ENCODE measurements at places on chromosomes 6 and 20. TPM values are rescaled to one million over a fixed set of nuclear protein-coding genes. Genes with fewer than 3 reads are reported as not detected.

- DNase-seq = peak; percentile 50
These were observed 270.8 kb downstream of the PREX1 start for GRCh38 chr20:48556956-48557355.

DNA sequence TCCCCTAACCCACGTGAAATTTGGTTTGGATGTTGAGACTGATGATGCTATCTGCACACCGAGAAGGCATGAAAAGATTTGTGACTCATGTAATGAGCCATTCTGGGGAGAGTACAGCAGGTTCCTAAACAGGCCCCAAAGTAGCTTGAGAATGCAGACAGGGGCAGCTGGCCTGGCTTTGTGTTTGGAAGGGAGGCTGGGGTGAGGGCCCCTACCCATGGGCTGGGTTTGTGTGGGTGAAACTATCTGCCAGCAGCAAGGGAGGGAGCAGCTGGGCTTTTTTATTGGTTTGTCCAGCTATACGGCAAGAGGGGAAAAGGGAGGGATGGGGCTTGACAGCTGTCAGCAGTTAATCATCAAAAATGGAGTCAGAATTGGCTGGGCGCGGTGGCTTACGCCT lies 87.0 kb upstream of the RNF24 start:
- no peak for DNase-seq

GRCh38 chr20:55947701-55948100 lies 57.6 kb downstream of the CBLN4 start:
- DNase-seq = no peak

DNA sequence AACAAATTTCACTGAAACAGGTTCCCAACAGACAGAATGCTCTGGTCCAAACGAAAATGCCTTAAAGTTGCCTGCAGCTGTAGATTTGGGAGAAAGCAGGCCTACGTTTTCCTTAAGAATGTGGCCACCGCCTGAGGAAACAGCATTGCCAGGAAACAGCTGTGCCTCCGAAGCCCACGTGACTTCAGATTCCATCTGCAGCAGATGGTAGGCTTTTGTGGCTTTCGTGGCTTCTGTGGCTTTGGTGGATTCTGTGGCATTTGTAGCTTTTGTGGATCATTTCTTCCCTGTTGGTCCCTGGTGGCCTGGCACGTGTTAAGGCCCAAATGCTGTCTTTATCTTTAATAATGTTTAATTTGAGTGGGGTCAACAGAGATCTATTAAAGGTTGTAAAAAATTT lies 222.9 kb downstream of the TTLL2 start:
- DNase-seq = no peak

GRCh38 chr20:44901974-44902373 lies 7.9 kb upstream of the PABPC1L start:
- no peak for DNase-seq

DNA sequence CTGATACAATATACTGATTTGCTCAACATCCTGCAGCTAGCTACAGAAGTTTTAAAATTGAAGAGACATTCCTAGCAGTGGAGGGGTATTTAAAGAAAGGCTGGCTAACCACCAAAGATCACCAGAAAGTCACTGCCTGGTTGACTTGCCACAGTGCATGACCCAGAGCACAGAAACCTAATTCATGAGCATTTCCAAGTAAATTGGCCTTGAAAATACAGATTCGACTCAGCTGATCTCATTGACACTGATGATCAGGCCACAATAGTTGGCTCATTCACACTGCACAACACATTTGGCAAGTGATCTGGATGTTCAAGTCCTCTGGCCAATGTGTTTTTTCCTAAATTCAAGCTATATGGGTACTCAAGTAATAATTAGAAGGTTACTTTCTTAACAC lies 13.3 kb upstream of the TDRD6 start:
- no peak for DNase-seq

DNA sequence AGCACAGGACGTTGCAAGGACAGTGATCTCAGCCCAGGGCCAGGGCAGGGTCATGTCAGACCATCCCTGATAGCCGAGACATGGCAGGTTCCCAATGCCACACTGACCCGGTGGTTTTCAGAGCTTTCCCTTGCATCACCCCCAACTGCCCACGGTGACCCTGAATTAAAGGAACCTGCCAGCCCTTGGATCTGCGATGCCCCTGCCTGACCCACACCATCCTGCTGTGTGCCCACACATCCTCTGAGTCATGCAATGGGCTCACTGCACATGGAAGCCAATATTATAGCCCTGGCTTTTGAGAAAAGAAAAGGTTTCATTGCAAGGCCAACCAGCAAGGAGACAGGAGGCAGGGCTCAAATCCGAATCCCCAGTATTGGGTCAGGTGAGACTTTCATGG lies 132.6 kb upstream of the CST7 start:
- DNase-seq = no peak

- DNase-seq = no peak
These were observed 98.3 kb downstream of the SOD2 start for GRCh38 chr6:159594750-159595117.

DNA sequence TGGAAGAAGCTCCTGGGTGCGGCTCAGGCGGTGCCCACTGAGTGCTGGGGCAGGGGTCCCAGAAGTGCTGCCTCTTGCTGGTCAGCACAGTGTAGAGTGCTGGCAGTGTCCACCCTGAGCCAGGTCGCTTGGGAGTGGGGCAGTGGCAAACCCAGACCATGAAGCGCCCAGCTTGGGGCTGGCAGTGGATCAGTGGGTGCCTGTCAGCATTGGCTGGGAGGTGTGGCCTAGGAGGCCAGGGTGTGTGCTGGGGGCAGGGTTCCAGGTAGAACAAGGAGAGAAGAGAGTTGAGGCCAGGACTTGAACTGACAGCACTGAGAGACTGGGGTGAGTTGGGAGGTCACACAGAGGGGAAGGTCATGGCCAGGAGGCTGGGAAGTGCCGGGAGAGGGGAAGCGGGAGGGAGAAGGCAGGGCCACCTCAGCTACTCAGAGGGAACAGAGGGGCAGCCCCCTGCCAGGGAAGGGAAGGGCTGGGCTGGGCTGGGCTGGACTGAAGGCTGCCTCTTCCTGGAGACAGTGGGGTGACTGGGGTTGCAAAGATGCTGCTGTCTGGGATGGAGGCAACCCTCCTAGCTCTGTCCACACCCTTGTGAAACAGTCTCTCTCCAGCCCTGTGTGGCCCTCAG lies 4.1 kb downstream of the TCEA2 start:
- DNase-seq = no peak

DNA sequence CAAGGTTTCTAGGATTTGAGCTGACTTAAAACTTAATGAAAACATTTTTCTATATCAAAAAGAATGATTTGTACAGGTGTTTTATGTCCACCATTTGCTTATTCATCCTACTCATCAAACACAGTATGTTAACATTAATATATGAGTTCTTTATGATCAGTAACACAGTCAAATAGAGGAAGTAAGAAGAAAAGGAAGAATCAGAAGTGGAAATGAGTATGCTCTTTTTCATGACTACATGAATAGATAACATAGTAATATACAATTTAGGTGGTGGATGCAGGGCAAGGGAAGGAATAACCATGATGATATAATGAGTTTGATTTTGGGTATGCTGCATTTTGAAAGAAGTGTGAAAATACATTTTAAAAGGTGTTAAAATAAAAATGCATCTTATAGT lies 16.5 kb downstream of the KPNA5 start:
- no peak for DNase-seq

DNA sequence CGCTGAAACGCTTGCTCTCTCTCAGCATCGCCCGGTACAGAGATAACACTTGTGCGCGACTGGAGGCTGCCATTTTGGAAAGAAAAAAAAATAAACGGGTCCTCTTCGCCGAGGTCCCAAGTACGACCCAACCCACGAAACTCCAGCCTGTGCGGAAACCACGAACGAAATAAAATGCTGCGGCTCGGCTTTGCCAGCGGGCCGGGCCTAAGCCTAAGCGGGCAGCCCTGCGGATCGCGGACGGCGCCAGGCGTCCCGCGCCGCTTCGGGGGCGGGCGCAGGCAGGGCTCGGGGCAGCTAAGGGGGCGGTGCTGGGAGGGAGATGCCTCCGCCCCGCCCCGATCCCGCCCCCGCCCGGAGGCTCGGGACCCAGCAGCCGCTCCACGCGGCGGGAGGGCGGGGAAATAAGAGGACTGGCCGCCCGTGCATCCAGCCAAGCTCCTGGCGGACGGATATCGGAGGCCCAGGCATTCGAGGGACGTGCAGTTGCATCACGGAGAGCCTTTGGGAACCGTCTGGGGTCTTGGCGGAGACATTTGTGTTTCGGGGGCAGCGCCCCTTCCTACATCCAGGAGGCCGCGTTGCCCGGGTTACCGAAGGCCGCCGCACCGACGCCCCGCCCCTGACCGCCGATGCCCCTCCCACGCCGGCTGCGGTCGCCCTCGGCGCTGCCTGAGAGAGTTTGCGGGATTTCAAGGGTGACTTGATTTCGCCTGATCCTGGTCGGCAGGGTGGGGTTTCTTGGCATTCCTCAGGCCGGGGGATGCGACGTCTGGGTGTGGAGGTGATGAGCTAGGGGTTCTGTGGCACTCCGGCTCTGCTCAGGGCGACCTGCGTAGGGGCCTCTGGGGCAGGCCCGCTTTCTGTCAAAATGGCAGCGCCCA lies at the start of the genes FARS2 and LYRM4:
Gene FARS2 (plus strand): TSS at position 853 of the 884 bp plus-strand sequence.
Gene LYRM4 (minus strand): TSS at position 290 of the 884 bp plus-strand sequence. CDS start 217 bp downstream, at position 73.
- peak; percentile 95 for DNase-seq

DNA sequence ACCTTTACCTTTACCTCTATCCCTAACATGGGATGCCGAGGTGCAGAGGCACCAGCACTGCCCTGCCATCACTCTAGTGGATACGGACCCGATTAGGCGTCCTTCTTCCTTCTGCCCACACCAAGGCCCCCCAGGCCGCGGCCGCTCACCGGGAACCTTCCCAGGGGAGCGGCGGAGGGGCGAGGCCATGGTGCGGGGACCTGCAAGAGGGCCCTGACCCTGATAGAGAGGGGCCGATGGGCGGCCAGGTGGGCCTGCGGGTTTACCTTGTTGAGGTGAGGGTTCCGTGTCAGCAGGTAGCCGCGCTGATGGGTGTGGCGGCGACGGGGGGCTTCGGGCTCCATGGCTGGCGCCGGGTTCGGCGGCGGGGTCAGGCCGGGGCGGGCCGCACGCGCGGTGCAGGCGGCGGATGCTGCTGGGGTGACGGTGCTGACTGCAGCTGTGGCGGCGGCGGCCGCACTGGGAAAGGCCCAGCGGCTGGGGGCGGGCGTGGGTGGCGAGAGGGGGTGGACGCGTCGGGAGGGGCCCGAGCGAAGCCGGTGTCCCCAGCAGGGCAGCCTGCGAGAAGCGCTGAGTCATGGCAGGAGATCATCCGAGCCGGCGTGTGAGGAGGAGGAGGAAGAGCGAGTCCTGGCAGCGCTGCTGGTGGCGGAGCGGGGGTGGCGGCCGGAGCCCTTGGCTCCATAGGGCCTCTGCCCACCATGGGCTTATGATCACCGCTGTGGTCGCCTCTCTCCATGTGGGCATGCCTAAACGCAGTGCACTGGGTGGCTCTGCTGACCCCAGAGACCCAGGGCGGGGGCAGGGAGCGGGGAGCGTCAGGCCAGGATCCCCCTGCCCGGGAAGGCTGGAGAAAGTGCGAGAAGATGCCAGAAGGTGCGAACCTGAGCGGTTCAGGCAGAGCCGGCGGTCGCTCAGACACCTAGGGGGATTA lies at the start of gene ME1:
Gene ME1 (minus strand): TSS at position 441 of the 934 bp plus-strand sequence. CDS start 97 bp downstream, at position 344.
- DNase-seq = peak; percentile 86

DNA sequence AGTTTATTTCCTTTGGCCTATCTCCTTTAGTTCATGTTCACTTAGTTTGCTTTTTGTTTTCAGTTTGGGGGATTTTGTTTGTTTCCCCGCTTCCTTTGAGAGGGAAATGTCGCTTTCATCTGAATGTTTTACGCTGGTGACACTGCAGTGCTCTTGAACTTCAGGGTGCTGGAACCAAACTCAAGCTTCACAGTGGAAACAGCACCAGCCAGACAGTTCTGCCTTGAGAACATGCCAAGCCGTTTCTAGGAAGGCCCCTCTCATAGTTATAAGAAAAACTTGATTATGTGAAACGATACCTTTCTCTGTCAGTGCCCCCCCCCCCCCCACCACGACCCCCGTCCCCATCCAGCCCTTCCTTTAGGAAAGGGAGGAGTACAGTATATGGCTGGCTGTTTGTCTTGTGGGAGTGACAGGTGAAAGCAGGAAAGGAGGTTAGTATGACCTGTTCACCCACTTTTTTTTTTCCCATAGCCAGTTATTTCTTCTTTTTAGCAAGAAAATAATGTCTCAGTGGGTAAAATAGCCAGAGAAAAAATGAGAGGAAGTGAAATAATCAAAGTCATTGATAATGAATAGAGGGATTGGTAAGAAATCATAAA lies 130.1 kb downstream of the LRRC1 start:
- DNase-seq = no peak

DNA sequence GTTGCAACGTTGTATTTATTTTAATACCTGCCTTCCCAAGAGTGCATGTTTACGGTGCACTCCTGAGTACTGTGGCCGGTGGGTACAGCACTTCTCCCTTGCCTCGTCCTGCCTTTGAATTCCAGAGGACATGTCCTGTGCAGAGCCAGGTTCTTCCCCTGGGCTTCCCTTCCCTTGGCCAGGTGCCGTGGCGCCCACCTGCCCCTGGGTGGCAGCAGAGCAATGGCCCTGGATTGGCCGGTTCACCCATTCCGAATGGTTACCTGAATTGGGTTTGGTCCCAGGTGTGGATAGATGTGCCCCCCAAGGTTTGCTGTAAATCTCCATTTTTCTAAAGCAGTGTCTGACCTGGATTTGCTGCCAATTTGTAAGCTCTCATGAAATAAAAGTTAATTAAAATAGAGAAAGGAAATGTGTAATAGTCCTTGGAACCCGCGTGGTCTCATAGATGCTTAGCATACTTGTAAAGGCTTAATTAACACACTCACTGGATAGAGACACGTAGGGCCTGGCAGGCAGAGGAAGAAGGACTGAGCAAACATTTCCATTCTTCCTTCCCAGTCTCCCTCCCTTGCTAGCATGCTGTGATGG lies 40.6 kb downstream of the DTD1 start:
- DNase-seq = peak; percentile 51

GRCh38 chr6:136592930-136593673 lies 42.9 kb upstream of the MAP7 start:
- no peak for DNase-seq

- peak; percentile 73 for DNase-seq
These were observed 104.3 kb downstream of the SLC23A2 start for GRCh38 chr20:4896971-4897497.

GRCh38 chr6:111552241-111552744 lies 53.4 kb downstream of the TRAF3IP2 start:
- peak; percentile 76 for DNase-seq

GRCh38 chr6:119256978-119257462 lies 92.5 kb downstream of the MAN1A1 start:
- DNase-seq = no peak

GRCh38 chr6:1896897-1897296 lies 287.2 kb downstream of the FOXC1 start:
- DNase-seq = no peak

The CD83 gene
- 0.80 TPM for total RNA-seq

The CAP2 gene
- 18.4 TPM for total RNA-seq

The PTCRA gene
- total RNA-seq = not detected

The SMOC2 gene
- total RNA-seq = 0.75 TPM

The FAM83C gene
- not detected for total RNA-seq

The BTN2A1 gene
- total RNA-seq = 14.2 TPM

The DLK2 gene
- total RNA-seq = not detected
